ENCODE measurements at places on chromosomes 5 and 9.

DNA sequence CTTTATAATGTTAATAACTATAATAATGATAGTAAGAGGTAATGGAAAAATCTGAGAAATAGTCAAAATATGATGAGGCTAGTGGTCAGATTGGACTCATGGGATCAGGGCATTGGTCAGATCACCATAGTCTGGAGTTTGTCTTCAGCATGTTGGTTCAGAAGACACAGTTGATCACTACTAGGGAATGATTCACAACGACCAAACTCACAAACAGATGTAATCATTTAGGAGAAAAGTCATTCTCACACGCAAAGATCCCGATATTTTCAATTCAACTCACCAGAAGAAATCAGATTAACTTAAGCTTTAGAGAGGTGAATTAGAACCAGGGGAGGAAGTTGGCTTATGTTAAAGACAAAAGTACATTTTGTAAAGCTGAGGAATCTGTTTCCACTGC is 131.8 kb downstream of the LURAP1L start:
- ATAC-seq, result no peak

DNA sequence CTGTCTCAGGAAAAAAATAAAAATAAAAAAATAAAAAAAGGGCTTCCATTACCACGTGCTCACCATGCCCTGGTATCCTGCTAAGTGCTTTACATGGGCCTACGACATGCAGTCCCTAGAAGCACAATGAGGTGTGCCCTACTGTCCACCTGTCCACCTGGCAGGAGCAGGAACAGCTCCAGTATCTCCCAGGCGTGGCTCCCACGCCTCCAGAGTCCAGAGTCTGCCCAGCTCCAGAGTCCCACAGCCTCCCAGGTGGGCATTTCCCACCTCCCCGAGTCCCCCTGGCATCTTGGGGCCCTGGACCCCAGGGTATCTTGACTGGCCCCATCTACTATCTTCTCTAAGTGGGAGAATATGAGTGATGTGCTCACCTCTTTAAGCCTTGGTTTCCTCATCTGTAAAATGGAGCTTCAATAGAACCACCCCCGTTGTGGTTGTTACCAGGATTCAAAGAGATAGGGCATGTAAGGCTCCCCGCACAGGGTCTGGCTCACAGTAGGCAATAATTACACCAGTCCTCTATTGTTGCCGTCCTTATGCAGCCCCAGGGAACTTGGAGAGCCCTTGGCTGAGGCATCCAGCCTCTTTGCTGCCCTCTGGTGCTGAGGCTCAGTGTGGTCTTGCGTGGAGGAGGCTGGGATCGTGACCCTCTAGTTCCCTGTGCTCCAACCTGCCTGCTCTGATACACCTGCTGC is 8.9 kb downstream of the CXCL14 start:
- ATAC-seq, result peak; percentile 15

DNA sequence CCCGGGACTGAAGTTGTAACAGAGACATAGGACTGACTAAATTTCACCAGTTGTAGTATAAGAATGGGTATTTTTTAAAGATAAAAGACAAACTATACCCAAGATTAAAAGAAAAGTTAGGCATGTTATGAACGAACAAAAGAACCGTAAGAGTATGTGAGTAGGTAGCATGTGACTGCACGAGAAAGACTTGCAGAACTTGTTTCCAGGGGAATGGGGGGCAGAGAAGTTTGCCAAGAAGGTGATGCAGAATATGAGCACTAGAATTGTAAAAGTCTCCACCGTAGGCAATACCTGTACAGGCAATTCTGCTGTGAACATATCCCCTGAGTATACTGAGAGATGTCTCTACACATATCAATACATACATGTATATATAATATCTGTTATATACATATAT is 614.7 kb downstream of the PRELID2 start:
- no peak for ATAC-seq

GRCh38 chr9:76658510-76659231 is 105.6 kb upstream of the PCA3 start:
- peak; percentile 67 for ATAC-seq

- no peak for ATAC-seq
Observed at GRCh38 chr9:18970393-18970792, 62.6 kb downstream of the SAXO1 start.

DNA sequence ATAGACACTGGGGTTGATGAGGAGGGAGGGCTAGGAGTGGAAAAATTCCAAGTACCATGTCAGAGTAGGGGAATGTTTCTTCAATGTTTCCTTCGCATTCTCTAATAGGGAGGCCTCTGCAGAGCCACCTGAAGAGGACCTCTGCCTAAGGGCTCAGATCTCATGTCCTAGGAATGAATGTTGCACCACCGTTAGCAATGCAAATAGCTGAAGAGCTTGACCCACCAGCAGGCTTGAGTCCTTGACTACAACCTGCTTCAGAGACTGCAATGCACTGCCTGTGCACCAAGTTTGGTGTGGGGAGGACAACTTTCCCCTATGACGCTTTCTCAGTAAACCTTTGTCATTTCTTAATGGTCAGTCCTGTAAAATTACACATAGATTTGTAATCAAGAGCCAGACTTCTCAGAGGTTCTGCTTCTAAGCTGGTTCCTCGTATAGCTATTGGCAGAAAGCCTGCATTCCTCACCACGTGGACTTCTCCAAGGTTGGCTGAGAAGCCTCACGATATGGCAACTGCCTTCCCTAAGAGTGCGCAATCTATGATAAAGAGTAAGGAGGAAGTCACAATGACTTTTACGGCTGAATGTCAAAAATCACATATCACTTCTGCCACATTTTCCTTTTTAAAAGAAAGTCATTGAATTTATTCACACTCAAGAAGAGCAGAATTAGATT is 600.7 kb upstream of the PTGER4 start:
- ATAC-seq, result no peak

DNA sequence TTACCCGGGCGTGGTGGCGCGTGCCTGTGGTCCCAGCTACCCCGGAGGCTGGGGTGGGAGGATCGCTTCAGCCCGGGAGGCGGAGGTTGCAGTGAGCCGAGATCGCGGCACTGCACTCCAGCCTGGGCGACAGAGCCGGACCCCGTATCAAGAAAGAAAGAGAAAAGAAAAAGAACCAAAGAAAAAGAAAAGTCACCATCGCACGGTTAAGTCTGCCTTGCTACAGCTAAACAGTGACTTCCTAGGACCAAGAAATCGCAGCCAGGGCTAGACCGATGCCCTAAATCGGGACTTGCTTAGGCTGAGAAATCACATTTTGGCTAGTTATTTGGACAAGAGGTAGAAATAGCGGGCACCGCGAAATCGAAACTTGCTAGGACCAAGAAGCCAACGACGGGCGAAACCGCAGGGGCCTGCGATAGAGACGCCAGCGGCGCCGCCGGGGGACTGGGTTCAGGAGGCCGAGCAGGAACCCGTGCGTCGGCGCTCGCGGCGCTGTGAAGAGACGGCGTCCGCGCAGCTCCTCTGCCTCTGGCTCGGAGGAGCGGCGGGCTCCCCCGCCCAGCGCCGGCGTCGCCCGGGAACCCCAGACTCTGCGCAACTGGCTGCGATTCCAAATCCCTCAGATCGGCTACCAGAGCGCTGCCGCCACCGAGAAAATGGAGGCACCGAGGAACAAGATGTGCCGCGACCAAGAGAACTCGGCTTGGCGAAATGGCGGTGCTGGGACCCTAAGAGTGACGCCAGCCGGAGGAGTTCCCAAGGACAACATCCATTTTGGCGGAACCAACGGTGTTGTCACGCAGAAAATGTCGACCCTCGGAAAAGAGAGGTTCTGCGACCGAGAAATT is 26.1 kb upstream of the ANXA2R start:
- peak; percentile 52 for ATAC-seq

DNA sequence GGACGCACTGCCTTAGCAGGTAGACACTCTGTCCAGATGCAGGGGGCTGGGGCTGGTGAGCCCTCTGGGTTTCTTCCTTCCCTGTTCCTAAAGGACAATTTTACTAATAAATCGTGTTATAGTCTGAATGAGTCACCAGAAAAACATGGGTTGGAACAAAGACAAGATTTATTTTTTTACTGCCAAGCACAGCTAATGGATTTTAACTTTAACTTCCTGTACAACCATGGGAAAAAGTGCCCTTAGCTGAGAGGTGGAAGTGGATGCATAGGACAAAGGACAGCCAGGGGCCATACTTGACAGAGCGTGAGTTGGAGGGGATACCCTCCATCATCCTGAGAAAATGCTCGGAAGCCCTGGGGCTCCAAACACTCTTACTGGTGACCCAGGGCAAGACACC is 300.7 kb downstream of the MSX2 start:
- ATAC-seq, result no peak

GRCh38 chr5:39420482-39421145 is 4.2 kb downstream of the DAB2 start:
- ATAC-seq, result peak; percentile 43

DNA sequence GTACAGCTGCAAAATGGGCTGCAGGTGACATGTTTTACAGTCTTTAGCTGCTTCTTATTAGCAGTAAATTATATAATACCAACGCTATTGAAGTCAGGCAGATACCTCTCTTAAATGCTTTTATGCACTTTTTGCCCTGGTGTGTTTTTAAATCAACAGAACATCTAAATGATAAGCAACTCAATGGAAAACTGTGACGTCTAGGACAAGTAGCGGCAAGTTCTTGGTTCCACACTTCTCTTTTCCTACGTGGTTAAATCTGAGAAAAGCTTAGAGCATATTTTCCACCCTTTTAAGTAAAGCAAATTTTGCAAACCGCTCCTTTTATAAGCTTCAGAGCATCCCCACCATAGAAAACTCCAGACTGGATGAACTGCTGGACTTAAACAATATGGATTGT is 58.1 kb downstream of the CEMIP2 start:
- no peak for ATAC-seq

GRCh38 chr5:132961887-132962286 is 1.5 kb downstream of the AFF4 start:
- no peak for ATAC-seq

- ATAC-seq, result peak; percentile 99
Observed at GRCh38 chr9:124940894-124941678, at the start of gene GOLGA1. Gene GOLGA1 (minus strand): TSS chr9:124941083. CDS start chr9:124938711, 2,372 bp downstream.

GRCh38 chr5:158162479-158163034 is 303.6 kb upstream of the CLINT1 start:
- no peak for ATAC-seq

GRCh38 chr9:122955961-122956360 is 15.1 kb downstream of the RABGAP1 start:
- ATAC-seq, result no peak

DNA sequence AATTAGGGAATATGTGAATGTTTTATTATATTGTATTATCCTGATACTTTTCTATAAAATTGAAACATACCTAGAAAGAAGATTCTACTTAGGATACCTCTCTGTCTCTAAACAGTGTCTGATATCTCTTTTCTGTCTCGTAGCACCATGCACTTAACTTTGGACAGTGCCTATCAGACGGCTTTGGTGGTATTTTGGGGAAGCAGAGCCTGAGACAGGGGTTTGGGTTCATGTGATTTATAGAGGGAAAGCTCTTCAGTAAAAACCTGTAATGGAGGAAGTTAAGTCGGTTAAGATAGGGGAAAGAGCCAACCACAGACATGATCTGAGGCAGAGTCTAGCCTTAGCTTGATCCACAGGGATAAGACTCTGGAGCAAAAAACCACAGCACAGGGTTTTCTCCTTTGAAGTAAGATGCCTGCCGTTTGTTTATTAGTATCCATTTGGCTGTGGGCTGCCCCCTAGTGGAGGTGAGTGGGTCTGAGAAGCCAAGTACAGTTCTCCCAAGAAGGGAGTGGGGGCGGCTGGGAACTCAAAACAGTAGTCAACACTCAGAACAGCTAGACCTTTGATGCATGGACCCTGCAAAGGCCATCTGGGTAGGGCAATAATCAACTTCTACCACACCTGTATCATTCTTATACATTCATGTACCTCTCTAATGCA is 141.2 kb upstream of the ASTN2 start:
- no peak for ATAC-seq

DNA sequence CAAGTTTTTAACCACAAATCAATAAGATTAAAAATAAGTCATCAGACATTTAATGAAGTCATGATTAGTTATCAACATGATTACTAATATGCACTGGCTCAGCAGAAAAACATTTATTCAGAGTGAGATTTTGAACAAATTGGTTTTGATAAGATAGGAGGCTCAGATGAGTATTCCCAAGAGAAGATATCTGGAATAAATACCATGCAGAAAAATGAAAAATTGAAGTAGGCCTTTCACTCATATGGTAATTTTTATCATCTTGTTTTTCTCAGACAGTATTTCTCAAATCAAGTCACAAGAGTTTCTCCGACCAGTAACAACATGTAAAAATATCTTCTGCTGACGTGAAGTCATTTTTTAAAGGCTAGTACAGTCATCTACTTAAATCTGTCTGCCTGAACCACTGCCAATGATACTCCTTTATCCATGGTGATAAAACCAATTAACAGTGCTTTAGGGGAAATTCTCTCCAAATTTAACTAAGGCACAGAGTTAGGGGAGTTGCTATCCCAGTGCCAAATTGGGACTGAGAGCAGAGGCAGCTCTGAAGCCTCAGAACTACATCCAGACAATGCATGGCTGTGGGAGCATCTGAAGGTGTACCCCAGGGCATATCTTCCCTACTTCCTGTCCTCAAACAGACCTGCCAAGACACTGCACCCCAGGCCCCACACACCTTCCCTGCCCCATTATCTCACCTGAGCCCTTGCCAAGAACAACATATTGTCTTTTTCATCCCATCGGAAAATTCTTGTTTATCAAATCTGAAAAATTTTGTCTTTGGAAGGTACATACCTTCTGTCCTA is 105.5 kb upstream of the TSLP start:
- peak; percentile 67 for ATAC-seq

DNA sequence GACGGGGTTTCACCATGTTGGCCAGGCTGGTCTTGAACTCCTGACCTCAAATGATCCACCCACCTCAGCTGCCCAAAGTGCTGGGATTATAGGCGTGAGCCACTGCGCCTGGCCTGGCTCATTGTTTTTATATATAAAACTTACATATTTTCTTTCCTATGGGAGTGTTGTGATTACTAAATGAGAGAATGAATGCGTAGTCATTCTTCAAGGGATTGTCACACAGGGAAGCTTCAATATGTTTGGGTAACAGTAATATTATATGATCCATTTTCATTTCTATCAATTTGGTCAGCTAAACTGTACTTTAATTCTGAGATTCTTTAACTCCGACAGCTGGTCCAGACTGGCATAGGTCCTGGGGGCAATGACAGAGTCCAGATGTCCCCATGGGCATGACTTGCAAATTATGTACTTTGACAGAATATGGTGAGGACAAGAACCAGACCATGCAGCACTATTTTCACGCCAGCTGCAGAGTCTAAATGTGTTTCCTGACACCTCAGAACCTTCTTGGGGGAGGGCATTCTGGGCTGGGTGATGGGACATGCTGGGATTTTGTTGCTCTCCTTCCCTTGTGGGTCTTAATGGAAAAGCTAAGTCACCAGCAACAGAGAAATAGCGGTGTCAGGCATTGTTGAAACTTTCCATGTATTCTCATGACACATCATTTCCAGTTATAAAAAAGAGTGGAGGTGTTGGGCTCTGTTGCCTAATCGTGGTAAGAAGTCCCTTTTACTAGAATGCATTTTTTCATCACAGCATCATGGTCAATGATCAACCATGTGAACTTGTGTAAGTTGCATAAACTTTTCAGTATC is 40.9 kb upstream of the TNC start:
- ATAC-seq, result no peak

Data from esophagus mucosa (tissue), 1 donor.